ENCODE measurements at places on chromosomes 7 and 10.

- H3K27ac ChIP-seq: no peak overlapping the region
- peaks cover 35% of the 10 kb centered on the region for H3K4me1 ChIP-seq
- no peak overlapping the region for H3K4me3 ChIP-seq
- DNase-seq: no peak
- peaks cover 13% of the 10 kb centered on the region for H3K36me3 ChIP-seq
- H3K27me3 ChIP-seq: no peaks in the 10 kb centered on the region
Observed at GRCh38 chr10:74079936-74080590, 70.6 kb downstream of the AP3M1 start.

DNA sequence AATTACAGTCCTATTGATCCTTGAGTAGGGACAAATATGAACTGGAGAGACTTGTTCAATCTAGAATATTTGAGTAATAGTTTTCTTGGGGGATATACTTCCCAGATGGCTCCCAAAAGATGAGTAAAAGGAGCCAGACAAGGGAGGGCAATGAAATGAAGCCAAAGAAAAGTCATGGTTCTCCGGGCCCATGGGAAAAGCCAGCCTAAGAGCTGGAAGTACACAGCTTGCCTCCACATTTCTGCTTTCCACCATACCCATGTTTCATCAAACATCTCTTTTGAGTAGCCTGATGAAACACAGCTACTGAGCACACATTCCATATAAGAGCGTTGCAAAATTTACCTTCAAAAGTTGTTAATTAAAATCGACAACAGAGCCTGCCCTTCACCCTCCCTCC is 535.0 kb upstream of the FZD8 start:
- DNase-seq: no peak
- H3K4me1 ChIP-seq: no peaks in the 10 kb centered on the region
- no peak overlapping the region for H3K27ac ChIP-seq

- no peak for DNase-seq
- H3K4me1 ChIP-seq: no peaks in the 10 kb centered on the region
- no peak overlapping the region for H3K27ac ChIP-seq
- no peaks in the 10 kb centered on the region for H3K27me3 ChIP-seq
- H3K4me3 ChIP-seq: no peak overlapping the region
- peaks cover 2% of the 10 kb centered on the region for H3K36me3 ChIP-seq
Observed at GRCh38 chr7:90931986-90932916, 332.0 kb upstream of the FZD1 start.

DNA sequence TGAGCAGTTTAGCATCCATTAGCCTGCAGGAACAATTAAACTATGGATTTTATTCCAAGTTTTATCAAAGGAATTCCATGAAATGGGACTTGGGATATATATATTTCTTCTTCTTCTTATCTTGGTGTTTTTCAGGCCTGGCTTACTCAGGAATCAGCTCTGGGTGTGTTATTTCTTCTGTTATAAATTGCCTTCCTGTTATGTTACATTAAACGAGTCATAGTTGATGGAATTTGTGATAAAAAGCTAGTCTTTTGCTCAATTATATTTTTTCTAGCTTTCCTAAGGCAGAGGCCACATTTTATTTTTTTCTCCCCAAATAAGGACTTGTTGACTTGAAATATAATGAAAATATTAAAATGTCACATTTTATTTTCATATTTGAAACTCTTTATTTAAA is 141.3 kb downstream of the EPC1 start:
- H3K27me3 ChIP-seq: peaks cover 11% of the 10 kb centered on the region
- no peak for DNase-seq
- no peaks in the 10 kb centered on the region for H3K4me1 ChIP-seq
- H3K36me3 ChIP-seq: no peaks in the 10 kb centered on the region
- H3K4me3 ChIP-seq: no peak overlapping the region

GRCh38 chr7:139370943-139371313 is 11.2 kb downstream of the LUC7L2 start:
- peak overlapping the region; percentile 41 for H3K27ac ChIP-seq
- H3K4me1 ChIP-seq: peaks cover 66% of the 10 kb centered on the region
- DNase-seq: no peak
- H3K4me3 ChIP-seq: no peak overlapping the region
- H3K27me3 ChIP-seq: no peaks in the 10 kb centered on the region

DNA sequence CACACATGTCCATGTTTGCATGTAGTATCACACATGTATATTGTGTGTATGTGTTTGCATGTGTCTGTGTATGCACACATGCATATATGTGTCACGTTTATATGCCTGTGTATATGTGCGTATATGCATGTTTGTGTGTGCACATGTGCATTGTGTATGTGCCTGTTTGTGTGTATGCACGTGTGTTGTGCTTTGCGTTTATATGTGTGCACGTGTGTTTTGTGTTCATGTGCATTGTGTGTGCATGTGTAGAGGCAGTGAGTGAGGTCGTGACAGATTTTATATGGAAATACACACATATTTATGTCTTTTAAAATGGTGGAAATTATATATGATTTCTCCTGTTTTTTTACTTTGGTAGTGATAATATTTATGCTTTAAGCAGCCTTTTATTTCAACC is 41.2 kb downstream of the ADARB2 start:
- no peaks in the 10 kb centered on the region for H3K4me1 ChIP-seq
- DNase-seq: no peak
- H3K27ac ChIP-seq: no peak overlapping the region
- no peaks in the 10 kb centered on the region for H3K36me3 ChIP-seq

DNA sequence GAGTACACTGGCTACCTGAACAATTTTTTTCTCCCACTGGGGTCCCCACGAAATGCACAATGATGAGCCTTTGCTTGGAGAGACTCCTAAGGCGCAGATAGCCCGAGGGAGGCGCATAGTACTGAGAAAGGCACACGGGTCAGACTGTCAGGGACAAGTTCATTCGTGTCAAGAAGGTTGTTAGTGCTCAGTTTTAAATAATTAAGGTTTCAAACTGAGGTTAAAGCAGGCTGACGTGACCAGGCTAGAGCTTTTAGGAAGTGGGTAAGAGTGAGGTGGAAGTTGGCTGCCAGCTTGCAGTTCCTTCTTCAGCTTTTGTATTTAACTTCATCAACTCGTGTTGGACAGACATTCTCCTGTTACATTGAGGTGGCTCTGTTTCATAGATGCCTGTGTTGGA is 31.6 kb downstream of the RBM33 start:
- H3K36me3 ChIP-seq: peaks cover 30% of the 10 kb centered on the region
- no peaks in the 10 kb centered on the region for H3K27me3 ChIP-seq
- H3K4me3 ChIP-seq: no peak overlapping the region

- H3K27me3 ChIP-seq: peaks cover 39% of the 10 kb centered on the region
- H3K27ac ChIP-seq: no peak overlapping the region
- no peak for DNase-seq
- no peak overlapping the region for H3K4me3 ChIP-seq
- H3K4me1 ChIP-seq: no peaks in the 10 kb centered on the region
- H3K36me3 ChIP-seq: no peaks in the 10 kb centered on the region
Observed at GRCh38 chr10:15364001-15364400, 7.1 kb downstream of the FAM171A1 start.

DNA sequence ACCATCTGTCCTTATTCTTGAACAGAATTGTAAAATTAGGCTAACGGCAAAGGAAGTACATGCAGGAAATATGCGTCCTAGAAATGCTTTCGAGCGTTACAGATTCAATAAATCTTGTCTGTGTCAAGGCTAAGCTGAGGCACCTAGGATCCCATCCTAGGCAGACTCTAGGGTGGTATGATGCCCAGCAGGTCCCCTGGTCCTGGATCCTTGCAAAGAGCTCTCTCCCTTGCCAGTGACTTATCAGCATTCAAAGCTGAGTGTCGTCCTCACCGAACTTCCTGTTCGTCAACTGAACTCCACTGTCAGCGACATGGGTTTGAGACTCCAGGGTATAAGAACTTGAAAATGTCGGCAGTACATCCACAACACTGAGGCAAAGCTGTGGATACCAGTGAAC is 61.5 kb downstream of the AKR1E2 start:
- no peak overlapping the region for H3K4me3 ChIP-seq
- H3K36me3 ChIP-seq: no peaks in the 10 kb centered on the region
- H3K27ac ChIP-seq: no peak overlapping the region

DNA sequence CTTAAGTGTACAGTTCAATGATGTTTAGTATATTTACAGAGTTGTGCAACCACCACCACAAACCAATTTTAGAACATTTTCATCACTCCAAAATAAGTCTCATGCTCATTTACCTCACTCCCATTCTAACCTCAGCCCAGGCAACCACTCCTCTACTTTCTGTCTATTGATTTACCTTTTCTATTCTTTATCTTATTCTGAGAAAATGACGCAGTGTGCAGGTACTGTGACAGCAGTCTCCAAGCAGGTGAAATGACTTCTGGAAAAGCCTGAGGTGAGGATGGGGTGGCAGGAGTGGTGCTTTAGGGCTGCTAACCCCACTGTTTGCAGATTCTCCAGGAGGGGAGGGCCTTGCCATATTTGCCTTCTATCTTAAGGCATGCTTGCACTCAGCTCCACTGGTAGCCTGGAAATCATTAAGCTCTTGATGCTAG is 39.5 kb downstream of the GARS1 start:
- no peaks in the 10 kb centered on the region for H3K4me1 ChIP-seq
- peak overlapping the region; percentile 11 for H3K27ac ChIP-seq
- DNase-seq: no peak
- H3K27me3 ChIP-seq: no peaks in the 10 kb centered on the region
- no peak overlapping the region for H3K4me3 ChIP-seq
- peaks cover 40% of the 10 kb centered on the region for H3K36me3 ChIP-seq

DNA sequence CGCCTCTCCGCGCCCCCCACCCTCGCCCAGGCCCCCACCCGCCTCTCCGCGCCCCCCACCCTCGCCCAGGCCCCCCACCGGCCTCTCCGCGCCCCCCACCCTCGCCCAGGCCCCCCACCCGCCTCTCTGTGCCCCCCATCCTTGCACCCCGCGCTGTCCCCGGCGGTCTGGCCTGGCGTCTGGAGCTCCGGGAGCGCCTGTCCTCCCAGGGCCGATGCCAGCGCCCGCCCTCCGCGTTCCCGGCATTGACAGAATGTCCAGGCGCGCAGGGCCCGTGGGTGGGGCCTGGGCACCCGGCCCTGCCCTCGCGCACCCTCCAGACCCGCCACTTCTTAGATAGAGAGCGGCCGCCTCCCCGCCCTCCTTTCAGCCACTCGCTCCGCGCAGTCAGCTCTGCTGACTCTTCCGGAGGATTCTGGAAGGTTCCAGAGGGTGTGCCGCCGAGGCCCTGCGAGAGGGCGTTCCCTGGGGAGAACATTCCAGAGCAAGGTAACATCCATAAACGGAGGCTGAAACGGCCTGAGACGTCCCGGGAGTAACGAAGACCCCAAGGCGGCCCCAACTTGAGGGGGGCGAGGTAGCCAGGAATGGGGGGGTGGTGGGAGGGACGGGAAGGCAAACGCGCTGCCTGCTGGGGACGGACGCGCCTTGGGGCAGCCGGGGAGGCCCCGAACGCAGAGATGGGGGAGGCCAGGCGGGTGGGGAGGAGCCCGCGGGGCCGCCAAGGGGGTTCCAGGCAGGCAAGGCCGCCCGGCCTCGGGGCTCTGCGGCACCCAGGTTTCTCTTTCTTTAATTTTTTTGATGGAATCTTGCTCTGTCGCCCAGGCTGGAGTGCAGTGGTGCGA is 117.8 kb downstream of the DYNC2I1 start:
- H3K27ac ChIP-seq: peak overlapping the region; percentile 64
- H3K27me3 ChIP-seq: no peaks in the 10 kb centered on the region
- H3K4me1 ChIP-seq: peaks cover 16% of the 10 kb centered on the region
- DNase-seq: no peak

DNA sequence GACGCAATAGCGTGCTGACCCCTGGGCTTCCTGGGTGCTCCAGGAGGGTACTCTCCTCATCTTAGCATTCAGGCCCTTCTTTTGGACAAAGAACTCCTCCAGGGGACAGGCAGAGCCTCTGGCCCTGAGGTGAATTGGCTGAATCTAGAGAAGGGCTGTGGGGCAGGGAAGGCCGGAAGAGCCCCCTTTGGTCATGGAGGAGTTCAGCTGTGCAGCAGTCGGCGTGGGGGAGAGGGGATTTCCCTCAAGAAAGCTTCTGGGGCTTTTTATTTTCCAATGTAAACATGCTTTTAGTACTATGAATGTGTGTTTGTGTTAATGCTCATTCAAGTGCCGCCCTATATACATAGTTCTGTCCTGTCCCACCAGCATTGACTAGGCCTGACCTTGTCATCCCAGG is 38.8 kb downstream of the FIGNL1 start:
- no peak for DNase-seq
- no peak overlapping the region for H3K27ac ChIP-seq
- peaks cover 13% of the 10 kb centered on the region for H3K36me3 ChIP-seq
- H3K4me3 ChIP-seq: no peak overlapping the region

DNA sequence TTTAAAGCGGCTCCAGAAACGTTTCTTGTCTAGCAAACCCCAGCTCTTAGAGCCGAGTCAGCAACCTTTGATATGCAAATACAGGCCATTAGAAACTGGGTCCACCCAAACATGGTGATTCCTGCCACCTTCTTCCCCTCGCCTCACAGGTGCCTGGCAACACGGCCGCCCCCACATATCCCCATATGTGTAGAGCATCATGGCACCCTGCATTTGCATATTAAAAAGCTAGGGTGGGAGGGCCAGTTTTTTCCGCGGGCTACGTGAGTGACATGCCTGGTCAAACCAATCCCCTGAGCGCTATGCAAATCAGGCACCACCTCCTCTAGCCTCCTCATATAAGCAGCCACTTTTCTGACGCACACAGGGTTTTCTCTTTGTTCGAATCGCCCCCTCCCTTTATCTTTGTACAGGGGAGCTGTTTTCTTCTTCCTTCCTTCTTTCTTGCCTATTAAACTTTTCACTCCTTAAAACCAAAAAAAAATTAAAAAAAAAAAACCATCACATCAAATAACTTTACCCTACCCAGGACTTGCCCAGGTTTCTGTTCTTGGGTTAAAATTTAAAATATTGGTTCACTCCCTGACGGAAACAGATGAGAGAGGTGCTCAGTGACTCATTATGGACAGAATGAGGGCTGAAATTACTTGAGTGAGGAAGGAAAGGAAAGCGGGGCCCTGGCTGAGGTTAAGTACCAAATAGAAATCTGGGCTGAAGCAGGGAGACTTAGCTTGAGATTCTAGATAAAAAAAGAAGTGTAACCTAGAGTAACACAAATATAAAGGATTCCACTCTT is 59.8 kb downstream of the COA1 start:
- no peaks in the 10 kb centered on the region for H3K27me3 ChIP-seq
- H3K4me3 ChIP-seq: peak overlapping the region; percentile 56
- DNase-seq: peak; percentile 66

- no peaks in the 10 kb centered on the region for H3K4me1 ChIP-seq
- H3K4me3 ChIP-seq: no peak overlapping the region
- DNase-seq: peak; percentile 30
- H3K36me3 ChIP-seq: no peaks in the 10 kb centered on the region
- H3K27ac ChIP-seq: no peak overlapping the region
- peaks cover 51% of the 10 kb centered on the region for H3K27me3 ChIP-seq
Observed at GRCh38 chr7:98420966-98421612, 20.2 kb upstream of the BAIAP2L1 start.

DNA sequence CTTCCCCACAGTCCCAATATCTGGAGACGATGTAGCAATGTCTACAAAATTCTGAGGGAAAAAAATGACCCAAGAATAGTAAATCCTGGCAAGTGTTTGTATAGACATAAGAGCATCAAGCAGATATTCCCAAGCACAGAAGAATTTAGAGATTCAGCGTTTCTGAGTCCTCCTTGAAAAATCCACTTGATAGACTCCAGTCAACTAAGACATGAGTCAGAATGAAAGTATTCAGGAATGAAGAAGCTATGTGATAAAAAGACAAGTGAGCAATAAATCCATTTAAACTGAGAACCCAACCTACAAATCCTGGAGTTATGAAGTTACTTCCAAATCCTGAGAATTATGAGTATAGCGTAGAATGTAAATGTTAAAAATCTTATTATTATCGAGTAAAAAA is 86.1 kb upstream of the NPY start:
- peaks cover 12% of the 10 kb centered on the region for H3K4me1 ChIP-seq
- H3K27ac ChIP-seq: no peak overlapping the region
- DNase-seq: no peak
- no peaks in the 10 kb centered on the region for H3K27me3 ChIP-seq
- H3K4me3 ChIP-seq: no peak overlapping the region
- H3K36me3 ChIP-seq: no peaks in the 10 kb centered on the region
